ENCODE measurements at places on chromosomes 6 and 20.

DNA sequence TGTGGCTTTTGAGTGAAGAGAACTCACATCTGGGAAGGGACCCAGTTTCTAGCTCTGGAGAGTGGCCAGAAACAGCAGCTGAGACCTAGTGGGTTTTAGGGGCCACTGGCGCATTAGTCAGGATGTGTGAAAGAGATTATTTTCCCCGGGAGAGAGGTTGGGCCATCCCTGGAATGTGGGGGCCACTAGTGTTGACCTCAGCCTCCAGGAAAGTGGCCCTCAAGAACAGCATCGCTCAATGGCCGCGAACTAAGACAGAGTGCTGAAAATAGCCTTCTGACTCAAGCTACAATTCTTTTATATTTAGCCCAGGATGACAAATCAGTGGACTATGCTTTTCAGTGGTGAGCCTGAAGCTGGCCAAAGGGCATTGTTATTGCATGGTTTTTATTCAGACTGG is 210.4 kb upstream of the RNF24 start:
- no peak for DNase-seq

DNA sequence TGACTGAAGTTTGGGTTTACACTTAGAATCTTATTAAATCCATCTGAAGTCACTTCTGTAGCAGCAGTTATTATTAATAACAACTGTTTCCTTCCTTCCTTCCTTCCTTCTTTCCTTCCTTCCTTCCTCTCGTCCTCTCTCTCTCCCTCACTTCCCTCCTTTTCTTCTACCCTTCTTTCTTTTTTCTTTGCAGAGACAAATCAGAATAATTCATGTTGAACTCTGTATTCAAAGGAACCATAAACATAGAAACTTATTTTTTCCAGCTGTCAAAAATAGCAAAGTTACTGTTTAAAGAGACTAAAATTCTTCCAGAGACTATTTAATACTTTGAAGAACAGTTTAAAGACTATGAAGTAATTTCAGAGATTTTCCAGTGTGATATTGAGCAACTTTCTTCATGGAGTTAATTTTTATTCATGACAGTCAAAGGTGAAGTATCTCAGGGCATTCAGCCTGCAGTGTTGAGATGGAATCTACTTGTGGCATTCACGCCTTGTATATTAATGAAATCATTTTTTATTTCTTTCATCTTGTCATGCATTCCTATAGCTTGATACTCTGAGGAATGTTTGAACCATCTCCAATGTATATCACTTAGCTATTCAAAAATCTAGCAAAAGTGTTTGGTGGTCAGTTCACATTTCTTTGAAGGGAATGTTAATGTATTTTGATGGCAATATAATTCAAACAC is 109.7 kb downstream of the BCAS1 start:
- DNase-seq: no peak

DNA sequence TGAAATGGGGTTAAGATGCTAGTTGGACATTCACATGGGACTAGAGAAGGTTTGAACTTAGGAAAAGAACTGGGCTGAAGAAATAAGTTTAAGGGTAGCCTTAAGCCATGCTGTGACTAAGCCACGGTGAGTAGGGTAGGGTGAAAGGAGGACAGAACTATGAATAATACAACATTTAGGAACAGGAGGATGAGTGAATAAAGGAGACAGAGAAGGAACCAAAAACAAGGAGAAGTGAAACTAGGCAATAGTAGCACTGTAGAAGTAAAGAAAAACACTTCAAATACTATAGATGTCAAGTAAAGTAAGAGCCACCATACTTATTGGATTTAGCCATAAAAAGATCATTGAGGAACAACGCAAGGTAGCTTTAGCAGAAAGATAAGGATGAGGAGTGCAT is 111.2 kb downstream of the KCNQ5 start:
- DNase-seq: no peak

GRCh38 chr6:101845172-101845571 is 451.7 kb downstream of the GRIK2 start:
- no peak for DNase-seq

DNA sequence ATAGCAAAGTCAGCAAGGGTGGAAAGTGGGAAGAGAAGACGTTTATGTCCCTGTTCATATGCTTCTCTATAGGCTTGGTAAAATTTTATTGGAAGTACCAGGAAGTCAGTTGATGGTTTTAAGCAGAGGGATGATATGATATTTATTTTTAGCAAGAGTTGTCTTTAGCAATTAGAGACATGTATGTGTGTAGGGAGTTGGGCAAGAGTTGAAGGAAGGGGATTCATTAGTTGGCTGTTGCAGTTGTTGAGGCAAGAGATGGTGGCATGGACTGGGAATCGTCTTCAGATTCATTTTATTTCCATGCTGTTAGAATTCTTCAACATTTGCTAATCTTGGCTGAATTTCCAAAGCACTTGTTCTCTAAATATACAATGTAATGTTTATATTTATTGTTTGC is 85.6 kb downstream of the QKI start:
- DNase-seq: no peak

- DNase-seq: no peak
Observed at GRCh38 chr6:78340755-78341154, 526.6 kb upstream of the IRAK1BP1 start.

DNA sequence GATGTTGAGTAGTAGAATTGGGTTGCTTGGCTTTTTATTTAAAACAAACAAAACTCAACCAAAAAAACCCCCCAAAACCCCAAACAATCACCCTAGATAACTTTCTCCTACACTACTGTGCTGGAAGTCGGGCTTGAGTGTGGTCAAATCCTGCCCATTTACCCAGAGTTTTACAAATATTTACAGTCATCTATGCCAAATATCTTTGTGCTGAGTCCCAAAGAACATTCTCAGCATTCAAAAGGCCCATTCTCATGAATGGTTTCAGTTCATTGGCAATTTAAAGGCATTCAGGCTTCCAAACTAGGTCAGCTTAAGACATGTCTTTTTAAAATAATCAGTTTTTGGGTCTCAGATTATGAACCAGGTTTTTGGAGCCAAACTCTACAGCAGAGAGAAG is 1.8 kb downstream of the RNF144B start:
- no peak for DNase-seq

DNA sequence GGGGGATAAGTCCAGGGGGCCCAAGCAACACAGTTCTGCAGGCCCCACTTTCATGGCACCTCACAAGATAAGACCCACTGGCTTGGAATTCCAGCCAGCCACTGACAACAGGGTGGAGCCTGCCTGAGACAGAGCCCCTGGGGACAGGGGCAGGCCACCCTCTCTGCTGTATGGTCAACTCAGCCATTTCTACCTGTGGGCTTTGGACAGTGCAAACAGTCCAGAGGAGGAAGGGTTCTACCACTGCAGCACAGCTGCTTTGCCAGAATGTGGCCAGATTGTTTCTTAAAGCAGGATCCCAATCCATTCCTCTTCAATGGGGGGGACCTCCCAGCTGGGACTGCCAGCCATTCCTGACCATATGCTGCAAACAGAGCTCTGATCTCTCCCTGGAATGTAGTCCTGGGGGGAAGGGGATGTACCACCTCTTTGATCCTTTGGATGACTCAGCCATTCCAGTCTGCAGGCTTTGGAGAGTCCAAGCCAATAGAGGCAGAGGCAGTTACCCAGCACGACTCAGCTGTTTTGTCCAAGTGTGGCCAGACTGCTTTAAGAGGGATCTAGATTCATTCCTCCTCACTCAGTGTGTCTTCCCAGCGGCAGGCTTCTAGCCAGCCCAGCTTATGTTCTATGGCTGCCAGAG is 842.2 kb downstream of the EPHA7 start:
- no peak for DNase-seq

DNA sequence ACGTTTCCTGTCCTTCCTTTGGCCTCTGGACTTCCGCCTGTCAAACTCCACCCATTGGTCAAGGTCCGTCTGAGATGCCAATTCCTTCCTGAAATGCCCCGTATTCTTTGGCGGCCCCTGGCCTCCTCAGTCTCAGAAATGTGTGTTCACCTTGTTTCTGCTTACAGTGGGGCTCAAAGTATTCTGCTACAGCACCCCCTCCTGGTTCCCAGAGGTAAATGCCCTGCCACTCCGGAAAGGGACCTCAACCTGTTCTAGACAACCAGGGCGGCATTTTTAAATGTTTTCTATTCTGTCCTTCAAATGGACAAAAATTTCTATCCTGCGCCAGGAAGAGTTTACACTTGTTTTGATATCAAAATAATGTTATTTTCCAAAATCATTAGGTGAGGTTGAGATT is 12.1 kb upstream of the PAX1 start:
- DNase-seq: no peak

- no peak for DNase-seq
Observed at GRCh38 chr6:31972709-31973350, 892 bp upstream of the DXO start.

GRCh38 chr6:163364641-163365040 is 49.9 kb upstream of the QKI start:
- DNase-seq: no peak

DNA sequence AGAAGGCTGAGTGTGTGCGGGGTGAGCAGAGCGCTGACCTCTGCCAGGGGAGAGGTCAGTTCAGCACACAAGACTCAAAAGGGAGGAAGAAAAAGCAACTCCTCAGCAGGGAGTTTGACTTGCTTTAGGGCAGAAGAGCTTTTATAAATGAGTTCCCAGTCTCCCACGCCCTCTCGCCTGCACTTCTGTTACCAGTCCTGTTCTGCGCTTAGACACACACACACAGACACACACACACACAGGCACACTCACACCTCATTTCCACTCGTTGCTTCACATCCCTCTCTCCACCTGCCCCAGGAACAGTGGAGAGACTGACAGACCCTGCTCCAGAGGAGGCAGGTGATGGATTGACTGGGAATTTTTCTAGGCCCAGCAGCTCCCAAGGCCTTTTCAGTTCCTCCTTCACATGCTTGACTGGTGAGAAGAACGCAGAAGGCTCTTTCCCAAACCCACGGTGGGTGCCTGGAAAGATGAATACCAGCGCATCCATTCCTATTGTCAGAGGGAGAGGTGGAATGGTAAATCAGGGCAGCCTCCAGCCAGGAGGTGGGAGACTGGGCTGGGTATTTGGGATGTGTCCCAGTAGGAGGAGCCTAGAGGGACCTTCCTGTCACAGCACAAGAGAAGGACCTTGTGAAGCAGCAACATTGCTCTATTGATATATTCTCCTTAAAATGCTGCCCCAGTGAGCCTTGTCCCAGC is 43.7 kb downstream of the JAG1 start:
- DNase-seq: no peak

DNA sequence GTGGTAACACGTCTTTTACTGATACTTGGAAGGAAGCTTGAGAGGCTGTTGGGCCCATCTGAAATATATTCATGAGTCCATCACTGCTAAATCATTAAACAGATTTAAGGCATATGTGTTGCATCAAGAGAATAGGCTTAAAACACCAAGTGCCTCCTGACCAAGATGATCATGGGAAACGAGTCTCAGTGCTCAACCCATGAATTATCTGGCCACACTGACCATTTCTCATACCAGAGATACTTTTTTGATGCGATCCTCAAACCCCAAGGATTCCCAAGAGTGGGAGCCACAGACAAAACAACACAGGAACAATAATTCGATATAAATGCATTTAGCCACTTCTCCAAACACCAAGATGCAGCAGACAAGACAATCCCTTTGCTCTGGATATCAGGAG is 17.2 kb downstream of the HEY2 start:
- DNase-seq: no peak

GRCh38 chr20:52256454-52256853 is 64.9 kb upstream of the ZFP64 start:
- no peak for DNase-seq

GRCh38 chr20:61682996-61683681 is 382.5 kb downstream of the TAF4 start:
- no peak for DNase-seq

DNA sequence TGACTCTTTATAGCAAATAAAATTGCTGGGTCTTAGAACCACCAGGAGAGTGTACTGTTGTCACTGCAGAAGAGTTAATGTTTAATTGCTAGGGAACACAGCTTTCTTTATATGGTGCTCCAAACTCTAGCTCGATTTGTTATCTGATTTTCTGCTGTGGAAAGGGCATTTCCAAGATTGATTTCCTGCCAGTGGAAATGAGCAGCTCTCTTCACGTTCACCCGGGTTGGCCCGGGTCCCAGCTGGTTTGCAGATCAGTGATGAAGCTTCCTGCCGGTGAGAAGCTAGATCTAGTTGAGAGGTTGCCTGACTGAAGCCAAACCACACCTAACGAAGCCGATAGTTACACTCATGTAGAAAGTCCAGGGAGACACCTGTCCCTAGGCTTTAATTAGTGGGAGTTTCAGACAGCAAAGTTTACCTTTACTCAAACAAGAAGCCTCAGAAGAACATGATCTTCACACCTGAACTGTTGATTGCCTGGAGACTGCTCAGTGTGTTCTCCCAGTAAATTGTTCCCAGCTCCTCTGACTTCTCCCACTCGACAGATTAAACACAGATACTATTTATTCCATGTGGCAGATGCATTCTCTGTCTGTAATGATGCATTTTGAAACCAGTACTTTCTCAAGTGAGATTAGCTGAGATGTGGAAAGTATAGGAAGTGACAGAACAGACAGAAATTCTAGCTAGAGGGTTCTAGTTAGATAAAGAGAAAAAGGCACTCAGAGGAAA is 27.8 kb downstream of the PAQR8 start:
- DNase-seq: no peak

- no peak for DNase-seq
Observed at GRCh38 chr6:35079311-35080000, 61.7 kb downstream of the TCP11 start.

DNA sequence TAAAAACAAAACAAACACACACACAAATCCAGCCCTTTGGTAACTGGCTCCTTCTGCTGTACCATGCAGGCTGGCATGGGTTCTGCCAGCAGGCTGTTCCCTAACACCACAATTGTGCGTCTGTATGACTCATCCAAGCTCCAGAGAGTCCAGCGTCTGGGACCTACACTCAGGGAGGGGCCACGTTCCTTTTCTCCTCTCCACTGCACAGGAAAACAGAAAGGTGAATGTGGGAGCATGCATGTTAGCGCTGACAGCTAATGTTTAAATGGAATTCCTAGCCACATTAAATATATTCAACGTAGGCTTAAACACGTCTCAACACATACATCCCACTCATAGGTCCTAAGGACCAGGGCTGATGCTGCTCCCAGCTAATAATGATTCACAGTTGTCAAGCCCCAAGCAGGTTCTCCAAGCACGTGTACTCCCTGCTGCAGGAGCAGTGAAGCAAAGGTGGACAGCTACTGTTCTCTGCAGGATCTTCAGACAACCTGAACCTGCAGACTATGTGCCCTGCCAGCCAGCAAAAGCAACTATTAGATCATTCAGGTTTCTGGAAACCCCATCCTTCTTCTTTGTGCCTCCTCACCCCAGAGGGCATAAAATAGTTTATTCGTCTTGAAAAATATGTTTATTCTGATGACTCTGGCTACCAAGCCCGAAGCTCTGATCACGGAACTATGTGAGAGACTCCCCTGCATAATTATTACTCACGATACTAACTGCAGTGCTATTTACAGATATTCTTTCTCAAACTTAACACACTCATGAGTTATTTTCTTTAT is 20.9 kb downstream of the MAP1LC3A start:
- peak; percentile 34 for DNase-seq

GRCh38 chr20:61968932-61969331 is 96.7 kb downstream of the TAF4 start:
- DNase-seq: no peak

DNA sequence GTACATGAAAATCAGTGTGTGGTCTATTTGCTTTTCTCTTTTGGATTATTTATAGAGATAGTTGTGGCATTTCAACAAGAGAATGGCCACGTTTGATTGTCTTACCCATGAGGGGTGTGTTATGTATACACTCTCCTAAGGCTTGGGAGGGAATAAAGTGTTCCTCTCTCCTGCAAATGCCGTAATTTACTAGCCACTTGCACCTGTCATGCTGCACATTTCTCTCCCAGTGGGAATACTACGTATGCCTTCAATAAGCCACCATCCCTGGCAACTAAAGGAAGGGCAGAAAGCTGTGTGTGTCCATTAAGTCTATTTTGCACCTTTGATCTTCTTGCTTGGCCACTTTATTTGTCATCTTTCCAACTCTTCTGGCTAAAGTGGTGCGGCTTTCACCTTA is 541.2 kb downstream of the QKI start:
- no peak for DNase-seq

Measured in NCI-H2227 treated with DMSO at 0.1 percent for 48 hours (cell line).